ENCODE measurements at places on chromosomes 12 and 14.

DNA sequence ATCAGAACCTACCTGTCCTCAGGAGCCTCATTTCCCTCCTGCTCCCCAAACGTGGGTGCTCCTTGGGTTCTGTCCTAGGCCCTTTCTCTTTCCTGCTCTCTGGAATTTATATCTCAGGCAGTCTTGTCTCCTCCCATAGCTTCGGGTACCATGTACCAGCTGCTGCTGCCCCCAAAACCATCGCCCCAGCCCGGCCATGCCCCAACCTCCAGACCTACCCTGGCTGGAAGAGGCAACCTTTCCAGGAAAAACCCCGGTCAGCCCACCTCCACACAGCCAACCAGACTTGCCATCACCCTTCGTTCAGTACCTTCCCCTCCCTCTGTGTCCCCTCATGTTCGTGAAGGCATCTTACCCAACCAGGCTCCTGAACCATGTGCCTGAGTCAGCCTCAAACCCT, 165.1 kb downstream of the CALM1 start:
- DNase-seq, result no peak

DNA sequence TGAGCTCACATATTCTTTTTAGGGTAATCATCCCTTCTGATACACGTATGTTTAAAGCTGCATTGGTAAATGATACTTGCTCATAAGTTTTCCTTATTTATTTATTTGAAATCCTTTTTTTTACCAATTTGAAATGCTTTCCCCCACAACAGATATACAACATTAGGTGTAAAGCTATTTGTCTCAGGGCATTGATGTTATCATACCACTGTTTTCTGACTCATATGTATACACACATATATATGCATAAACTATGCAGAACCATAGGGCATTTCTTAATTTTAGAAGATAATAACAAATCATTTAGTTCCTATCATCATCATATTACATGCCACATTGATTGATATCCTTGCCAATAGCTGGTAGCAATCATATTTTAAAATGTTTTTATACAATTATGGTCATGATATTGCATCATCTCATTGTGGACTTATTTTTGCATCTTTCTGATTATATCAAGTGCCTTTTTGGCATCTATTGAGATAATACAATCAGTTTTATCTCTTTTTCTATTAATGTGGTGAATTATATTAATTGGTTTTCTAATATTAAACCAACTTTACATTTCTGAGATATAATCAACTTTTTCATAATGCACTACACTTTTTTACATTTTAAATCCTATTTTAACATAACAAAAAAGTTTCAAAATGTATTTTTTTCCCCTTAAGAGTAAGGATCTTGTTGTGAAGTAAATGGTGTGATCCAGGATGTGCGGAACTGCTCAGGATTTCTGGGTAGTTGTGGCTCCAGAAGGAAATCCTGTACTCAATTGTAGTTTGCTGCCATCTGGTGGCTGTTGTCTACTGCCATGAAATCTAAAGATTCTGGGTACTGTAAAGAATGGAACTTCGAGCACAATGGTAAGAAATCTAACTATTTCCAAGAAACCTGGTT, 16.7 kb downstream of the OR9K2 start:
- peak; percentile 37 for DNase-seq

DNA sequence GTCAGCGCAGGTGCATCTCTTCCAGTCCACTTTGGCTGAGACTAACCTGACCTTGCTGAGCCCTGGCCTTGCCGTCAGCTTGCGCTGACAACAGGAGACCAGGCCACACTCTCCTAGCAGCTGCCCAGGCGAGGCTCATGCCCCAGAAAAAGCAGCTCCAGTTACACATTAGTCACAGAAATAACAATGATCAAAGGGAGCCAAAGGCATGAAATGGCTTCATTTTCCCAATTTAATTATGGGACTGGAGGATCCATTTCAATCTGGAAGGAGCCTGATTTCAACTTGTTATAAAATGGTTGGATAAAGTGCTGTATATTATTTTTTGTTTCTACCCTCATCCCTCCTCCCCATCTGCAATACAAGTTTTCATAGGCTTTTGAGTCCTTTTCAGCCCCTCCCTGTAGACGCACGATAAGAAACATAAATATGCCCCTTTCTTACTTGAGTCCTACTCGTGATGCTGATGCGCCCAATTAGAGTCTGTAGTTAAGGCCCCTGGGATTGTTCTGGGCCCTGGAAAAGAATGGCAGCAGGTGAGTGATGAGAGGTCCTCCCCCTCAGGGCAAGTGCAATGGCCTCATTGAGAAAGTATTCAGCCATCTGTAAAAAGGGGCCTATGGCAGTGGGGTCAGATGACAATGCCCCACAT, 376.0 kb downstream of the C12orf75 start:
- DNase-seq, result no peak

GRCh38 chr14:42190744-42191143, 584.1 kb downstream of the LRFN5 start:
- DNase-seq, result no peak

GRCh38 chr12:72272731-72273498, 745 bp downstream of the TRHDE start:
- no peak for DNase-seq

GRCh38 chr12:46237371-46238045, 31.3 kb downstream of the SLC38A1 start:
- no peak for DNase-seq

DNA sequence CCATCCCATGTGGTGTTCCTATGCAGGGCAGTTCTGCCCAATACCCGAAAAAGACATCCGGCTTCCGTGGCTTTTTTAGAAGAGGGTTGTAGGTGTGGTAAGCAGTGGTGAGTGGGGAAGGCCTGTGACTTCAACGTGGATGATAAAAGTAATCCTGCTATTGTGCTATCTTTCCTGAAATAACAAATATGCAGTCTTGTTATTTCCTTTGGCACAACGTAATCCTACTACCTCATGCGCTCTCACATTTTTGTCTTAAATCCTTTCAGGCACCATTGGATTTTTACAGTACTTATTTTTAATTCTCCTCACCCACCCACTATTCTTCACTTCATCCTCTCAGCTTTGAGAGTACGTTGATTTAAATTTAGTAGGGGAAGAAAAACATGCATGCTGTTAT, 96.8 kb downstream of the IPO8 start:
- DNase-seq, result no peak

- DNase-seq, result no peak
Observed at GRCh38 chr12:82930301-82930700, 243.6 kb downstream of the TMTC2 start.

DNA sequence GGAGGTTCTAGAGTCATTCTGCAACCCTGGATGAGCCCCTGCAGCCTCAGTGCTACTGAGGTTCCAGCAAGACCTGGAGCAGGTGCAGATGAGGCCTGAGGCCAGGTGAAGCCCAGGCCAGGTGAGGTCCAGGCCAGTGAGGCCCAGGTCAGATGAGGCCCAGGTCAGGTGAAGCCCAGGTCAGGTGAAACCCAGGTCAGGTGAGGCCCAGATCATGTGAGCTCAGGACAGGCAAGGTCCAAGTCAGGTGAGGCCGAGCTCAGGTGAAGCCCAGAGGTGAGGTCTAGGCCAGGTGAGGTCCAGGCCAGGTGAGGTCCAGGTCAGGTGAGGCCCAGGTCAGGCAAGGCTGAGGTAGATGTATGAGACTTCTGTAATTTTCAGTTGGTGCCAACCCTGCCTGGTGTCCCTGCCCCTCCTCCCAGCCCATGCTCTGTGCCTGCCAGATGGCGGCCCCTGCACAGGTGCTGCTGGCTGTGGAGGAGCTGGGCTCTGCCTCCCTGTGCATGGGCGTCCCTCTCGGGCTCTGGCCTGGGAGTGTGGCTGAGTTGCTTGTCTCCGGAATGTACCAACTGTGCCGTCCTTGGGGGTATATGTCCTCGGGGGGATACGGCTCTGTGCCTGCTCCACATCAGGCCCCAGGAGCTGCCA, 388.5 kb downstream of the TMEM121 start:
- DNase-seq, result no peak

GRCh38 chr12:124487066-124487833, 80.2 kb downstream of the NCOR2 start:
- no peak for DNase-seq

DNA sequence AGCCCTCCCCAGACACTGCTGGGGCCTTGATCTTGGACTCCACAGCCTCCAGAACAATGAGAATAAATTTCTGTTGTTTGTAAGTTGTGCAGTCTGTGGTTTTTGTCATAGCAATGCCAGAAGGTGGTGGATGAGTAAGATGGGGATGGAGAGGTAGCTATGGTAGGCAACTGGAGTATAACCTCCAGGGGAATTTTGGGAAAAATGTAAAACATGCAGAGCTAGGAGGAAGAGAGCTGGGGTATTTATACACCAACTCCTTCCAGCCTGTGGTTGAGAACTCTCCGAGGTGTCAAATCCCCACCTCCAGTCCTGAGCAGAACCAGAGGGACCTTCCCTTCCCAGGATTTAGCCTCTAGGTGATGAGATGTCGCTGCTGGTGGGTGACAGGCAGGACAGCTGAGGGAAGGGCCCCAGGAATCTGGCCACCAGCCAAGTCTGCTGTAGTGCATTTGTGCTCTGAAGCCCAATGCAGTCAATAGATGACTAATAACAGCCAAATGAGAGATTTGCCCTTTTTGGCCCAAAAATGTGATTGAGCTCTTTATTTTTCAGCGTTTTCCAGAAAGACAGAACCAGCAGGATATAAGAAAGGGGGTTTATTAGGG, 19.1 kb upstream of the CEP170B start:
- DNase-seq, result no peak

- no peak for DNase-seq
Observed at GRCh38 chr12:92640691-92641090, 62.1 kb upstream of the PLEKHG7 start.

DNA sequence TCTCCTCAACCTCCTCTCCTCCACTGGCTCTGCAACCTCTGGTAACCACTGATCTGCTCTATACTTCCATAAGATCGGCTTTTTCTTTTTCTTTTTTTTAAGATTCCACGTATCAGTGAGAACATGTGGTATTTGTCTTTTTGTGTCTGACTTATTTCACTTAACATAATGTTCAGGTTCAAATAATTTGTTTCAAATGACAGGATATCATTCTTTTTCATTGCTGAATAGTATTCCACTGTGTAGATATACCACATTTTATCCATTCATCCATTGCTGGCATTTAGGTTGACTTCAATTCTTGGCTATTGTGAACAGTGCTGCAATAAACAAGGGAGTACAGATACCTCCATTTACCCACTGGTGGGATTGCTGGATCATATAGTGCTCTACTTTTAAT, 40.5 kb downstream of the NCKAP5L start:
- DNase-seq, result no peak

- DNase-seq, result no peak
Observed at GRCh38 chr12:82708061-82708879, 21.6 kb downstream of the TMTC2 start.

- DNase-seq, result peak; percentile 87
Observed at GRCh38 chr12:15214851-15215601, 6.2 kb downstream of the RERG start.

GRCh38 chr14:80428171-80428570, 216.9 kb upstream of the DIO2 start:
- no peak for DNase-seq

DNA sequence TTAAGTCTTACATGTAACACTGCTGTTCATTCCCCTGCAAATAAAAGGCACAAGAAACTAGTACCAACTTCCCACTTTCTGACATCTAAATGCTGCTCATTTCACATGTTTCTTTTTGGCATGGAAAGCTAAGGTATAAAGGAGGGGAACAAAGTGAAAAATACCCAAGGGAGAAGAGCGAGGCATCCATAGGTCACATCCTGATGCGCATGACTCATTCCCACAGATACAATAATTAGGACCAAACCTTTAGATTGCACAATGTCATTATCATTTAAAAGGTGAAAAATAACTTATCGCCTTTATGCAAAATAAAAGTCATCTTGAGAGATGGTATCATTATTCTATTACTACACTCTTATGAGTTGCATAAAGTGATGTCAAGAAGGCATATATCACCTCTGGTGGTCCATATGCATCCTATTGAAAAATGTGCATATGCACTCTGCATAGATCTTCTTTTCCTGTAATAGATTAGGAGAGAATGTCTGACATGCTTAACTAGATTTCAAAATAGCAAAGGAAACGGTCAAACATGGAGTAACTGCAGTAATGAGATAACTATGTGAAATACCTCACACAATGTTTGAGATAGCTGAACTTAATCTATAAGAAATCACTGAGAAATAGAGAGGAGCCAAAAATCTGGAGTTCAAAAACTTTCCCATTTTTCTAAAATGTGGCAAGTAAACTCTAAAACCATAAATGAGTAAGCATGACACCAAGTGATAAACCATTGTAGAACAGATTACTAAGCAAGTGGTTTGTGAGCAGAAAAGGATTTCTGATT, 382.5 kb upstream of the TMTC1 start:
- DNase-seq, result no peak

- no peak for DNase-seq
Observed at GRCh38 chr12:45329702-45330101, 113.8 kb downstream of the ANO6 start.

DNA sequence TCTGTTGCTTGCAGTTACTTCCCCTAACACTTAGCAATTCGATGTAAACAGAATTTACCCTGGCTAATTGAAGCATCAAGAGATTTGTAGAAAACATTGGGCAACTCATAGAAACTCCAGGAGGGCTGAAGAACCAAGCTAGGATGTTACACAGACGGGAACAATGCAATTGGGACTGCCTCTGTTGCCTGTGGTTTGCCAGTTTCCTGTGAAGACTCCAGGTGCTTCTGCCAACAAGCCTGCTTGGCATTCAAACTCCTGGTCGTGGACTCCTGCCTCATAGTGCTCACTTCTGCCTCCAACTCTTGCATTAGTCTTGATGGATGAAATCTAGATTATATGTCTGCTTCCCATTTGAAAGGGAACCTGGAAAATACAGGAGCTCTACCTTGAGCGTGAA, 246.0 kb downstream of the BMP4 start:
- no peak for DNase-seq

- DNase-seq, result no peak
Observed at GRCh38 chr14:95052016-95052585, 105.2 kb downstream of the DICER1 start.

DNA sequence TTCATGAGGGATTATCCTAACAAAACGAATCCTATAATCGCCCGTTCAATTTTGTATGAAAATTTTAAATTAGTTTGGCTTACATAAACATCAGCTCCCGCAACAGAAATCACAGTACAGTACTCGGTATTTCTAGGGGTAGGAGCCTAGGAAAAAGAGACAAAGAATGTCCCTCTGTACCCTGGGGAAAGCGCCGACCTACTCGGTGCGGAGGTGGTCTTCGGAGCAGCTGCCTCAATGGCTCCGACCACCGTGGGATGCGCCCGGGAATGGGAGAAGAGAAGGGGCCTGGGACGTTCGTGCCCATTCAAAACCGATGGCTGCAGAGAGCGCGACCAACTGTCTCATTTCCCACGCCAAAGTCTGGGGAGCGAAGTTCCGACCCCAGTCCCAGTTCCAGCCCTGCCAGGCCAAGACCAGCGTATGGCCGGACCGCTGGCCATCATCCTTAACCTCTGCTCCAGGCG, 618 bp downstream of the GNPNAT1 start:
- no peak for DNase-seq

DNA sequence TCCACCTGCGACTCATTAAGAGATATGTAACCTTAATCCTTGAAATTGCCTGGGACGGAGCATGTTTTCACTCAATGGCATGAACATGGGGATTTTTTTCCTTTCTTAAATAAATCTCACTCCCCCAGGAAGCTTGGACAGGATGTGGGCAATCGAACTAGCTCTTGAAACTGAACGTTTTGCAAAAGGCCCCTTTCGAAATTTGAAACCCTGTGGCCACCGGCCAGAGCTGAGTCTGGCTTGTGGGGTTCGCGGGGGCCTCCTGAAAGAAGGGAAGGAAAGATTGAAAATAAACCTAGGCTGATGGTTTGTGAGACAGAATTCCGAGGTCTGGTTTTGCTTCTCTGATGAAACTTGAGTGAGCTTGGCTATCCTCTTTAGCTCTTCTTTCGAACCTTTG, 101.4 kb upstream of the RTL1 start:
- no peak for DNase-seq

GRCh38 chr12:23929906-23930305, 19.6 kb downstream of the SOX5 start:
- no peak for DNase-seq

Measured in T47D (cell line).